ENCODE measurements at places on chromosomes 5 and 9.

DNA sequence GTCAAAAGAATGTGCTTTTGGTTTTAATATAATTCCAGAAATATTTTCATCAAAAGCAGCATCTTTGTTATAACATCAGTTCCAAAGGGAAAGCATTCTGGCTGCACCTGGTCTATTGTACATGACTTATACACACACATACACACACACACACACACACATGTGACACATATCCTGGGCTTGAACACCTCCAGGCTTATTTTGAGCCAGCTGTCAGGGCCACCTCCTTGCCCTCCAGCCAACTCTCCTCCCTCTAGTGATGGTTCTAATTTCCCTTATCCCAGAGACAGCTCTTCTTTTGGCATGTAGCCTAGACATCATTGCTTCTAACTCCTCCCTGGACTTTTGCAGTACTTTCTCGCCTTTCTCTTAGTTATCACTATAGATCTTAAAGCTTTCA, 115.0 kb downstream of the PIK3R1 start:
- no peak for DNase-seq

DNA sequence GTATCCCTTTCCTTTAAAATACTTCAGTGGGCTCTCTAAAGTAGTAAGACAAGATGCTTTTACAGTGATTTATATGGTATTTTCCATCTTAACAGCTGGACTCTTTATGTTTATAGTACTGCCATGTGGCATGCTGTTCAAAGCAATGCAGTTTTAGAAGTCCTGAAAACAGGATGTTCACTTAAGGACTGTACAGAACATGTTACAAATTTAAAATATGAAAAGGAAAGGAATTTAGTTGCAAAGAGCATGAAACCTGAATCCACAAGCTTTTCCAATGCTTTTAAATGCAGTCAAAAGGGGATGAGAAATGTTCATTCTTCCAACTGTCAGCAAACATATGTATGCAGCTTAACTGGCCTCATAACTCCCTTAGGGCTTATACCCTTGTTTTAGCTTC, 580.2 kb downstream of the EFNA5 start:
- no peak for DNase-seq

GRCh38 chr9:76944011-76944410, 38.1 kb upstream of the PRUNE2 start:
- DNase-seq = no peak

DNA sequence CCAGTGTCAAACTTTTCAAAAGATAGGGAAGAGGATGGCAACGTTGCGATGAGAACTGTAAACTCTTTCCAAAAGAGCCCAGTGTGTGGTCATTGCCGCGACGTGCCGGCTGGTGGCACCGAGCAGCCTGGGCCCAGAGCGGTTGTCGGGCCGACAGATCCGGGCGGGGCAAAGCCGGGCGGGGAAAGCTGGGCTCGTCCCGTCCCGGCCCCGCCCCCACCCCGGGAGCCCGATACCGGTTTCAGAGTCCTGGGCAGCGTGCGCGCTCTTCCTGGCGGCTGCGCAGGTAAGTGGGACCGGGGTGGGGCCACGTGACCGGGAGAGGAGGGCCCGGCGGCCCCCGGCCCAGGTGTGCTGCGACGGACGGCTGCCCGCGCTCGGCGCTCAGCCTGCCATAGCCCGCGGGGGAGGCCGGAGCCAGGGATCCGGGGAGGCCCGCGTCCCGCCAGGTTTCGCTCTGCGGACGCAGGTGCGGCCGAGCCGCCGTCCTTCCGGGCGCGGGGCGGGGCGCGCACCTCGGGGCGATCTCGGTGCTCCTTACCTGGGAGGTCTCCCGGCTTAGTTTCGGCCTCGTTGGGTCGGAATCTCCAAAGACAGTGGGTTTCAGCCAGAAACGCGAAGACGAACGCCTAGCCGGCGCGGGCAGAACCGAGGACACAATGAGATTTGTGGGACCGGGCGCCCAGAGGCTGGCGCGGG, at the start of gene MARVELD2:
Gene MARVELD2 (plus strand): TSS at position 232 of the 699 bp plus-strand sequence. CDS start 4,270 bp downstream, outside the sequence.
- peak; percentile 60 for DNase-seq

DNA sequence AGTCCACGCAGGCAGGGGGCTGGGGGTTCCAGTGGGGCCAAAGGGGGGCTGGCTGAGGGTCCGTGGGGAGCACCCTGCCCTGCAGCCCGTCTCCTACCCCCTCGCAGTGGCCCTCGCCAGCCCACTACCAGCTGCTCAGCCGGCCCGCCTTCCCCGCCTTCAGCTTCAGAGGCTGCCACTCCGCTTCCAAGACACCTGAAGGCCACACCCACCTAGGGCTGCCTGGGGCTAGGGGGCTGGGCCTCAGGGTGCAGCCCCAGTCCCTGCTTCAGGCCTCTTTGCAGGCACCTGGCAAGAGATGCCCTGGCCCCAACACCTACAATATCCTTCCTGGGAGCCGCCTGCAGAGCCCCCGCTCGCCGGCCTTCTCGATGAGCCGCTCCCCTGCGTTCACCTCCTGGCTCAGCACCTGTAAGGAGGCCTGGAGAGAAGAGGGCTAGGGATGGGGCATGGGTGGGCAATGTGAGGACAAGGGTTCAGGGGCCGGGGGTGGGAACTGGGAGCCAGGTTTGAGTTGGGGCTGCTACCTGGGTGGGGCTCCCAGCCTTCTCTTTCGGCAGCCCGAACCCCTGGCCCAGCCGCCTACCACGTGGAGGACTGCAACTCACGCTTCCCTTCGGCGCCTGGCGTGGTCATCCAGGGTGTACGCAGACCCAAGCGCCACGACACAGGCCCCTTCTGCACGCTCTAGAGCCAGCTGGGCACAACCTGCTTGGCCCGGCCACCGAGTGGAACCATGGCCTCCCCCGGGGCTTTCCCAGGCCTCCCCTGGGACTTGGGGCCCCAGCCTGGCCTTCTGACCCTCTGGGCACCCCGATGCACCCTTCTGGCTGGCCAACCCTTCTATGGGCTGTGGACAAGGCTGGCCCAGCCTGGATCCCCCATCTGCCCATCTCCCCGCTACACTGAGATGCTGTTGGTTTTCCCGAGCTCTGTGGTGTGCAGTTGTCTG, 1.7 kb downstream of the STPG3 start:
- no peak for DNase-seq

DNA sequence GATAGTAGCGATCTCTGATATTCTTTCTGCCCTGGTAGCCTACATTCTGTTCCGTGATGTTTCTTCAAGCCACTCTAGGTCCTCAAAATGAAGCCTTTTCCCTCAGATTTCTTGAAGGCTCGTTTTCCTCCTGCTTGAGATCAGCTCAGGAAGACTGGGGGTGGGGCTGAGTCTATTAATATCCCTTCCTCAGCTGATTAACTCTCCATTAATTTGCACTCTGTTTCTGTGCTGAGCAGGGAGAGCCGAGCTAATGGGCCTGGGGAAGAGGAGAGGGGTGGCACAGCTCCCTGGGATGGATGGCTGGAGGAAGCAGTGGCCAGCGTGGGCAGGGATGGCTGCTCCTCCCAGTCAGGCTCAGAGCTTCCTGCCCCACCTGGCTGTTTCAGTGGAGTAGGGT, 93.3 kb downstream of the PPARGC1B start:
- no peak for DNase-seq

- DNase-seq = peak; percentile 38
Measured at GRCh38 chr9:99778308-99778707, 43.4 kb upstream of the NR4A3 start.

DNA sequence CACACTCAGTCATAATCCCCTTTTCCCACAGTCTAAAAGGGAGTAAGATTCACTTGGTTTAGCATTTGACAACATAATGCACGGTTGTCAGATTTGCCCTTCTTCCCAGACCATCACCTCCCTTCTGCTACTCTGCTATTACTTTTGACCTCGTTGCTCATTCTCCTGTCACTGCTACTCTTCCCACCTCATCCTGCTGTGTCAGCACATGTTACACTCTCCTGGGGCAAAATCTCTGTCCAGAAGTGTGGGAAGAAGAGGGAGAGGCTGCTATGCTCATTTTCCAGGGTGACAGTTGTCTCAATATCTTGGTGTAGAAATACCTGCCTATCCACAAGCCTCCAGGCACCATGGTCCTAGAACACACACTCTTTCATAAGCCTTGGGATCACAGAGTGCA, 449.9 kb upstream of the PIK3R1 start:
- DNase-seq = no peak

DNA sequence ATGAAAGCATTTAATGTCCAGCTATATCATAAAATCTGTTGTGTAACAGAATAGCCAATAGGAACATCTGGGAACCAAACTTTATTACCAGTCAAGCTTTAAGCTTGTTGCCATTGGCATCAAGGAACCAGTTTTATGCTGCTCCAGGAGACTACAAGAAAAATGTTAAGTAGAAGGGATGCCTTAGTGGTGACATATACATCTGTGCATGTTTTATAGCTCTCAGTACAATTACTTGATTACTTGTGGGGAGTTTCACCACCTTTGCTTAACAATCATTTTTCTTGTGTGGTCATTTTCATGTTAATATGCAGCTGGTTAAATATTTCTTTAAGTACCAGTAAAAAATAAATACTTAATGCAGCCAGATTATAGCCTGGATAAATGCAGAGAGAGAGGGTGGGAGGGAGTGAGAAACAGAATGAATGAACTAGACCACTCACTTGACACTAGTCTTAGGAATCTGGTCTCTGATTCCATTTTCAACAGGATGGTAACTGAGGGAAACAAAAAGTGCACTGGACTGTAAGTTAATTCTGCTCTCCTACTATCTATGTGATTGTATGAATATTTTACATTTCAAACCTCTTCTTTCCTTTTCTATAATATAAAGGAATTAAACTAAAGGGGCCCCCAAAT, 35.7 kb upstream of the LURAP1L start:
- no peak for DNase-seq

DNA sequence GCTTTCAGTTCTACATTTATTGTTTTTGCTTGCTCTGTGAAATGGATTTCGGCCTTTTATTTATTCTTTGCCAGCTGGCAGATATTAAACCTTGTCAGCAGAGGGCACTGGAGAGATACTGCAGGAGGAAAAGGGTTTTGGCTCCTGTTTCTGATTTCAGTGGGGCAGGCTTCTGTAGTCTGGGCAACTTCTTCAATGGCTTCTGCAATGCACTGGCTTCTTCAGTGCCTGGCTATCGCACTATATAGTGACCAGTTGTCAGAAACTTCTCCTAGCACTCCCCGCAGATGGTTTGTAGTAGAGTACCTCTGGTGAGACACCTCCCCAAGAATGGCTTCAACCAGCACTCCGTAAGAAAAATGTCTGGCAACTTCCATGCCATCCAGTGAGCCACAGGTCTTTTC, 3.2 kb upstream of the NFX1 start:
- peak; percentile 73 for DNase-seq

GRCh38 chr5:140246378-140247122, 56.4 kb downstream of the PFDN1 start:
- DNase-seq = no peak

- no peak for DNase-seq
Measured at GRCh38 chr5:7857926-7858632, 7.1 kb upstream of the CFAP90 start.

GRCh38 chr5:68196876-68197275, 18.7 kb upstream of the PIK3R1 start:
- peak; percentile 94 for DNase-seq

DNA sequence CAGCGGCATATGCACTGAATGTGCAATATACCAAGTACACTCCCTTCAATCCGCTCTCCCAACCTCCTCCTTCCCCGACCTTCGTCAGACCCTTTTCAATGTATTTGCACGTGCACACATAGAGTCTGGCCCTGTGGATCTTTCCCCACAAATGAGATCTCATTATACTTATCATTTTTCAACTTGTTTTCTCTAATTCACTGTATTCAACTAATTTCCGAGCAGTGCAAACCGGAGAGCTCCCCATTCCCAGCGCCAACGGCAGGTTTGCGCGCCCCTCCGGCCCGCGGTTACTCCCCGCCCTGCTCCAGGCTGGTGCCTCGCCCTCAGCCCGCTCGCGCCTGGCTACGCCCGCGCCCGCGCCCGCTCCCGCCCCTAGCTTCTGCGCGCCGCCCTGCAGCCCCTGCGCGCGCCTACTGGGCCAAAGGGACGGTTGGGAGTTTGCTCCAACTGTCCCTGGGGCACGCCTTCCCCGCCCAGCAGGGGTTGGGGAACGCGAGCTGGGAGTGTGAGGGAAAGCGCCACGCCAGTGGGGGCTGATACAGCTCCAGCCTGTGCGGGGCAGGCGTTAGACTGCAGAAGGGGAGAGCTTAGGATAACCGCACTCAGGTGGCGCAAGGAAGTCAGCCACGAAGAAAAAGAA, 3.3 kb upstream of the CDC20B start:
- peak; percentile 24 for DNase-seq

DNA sequence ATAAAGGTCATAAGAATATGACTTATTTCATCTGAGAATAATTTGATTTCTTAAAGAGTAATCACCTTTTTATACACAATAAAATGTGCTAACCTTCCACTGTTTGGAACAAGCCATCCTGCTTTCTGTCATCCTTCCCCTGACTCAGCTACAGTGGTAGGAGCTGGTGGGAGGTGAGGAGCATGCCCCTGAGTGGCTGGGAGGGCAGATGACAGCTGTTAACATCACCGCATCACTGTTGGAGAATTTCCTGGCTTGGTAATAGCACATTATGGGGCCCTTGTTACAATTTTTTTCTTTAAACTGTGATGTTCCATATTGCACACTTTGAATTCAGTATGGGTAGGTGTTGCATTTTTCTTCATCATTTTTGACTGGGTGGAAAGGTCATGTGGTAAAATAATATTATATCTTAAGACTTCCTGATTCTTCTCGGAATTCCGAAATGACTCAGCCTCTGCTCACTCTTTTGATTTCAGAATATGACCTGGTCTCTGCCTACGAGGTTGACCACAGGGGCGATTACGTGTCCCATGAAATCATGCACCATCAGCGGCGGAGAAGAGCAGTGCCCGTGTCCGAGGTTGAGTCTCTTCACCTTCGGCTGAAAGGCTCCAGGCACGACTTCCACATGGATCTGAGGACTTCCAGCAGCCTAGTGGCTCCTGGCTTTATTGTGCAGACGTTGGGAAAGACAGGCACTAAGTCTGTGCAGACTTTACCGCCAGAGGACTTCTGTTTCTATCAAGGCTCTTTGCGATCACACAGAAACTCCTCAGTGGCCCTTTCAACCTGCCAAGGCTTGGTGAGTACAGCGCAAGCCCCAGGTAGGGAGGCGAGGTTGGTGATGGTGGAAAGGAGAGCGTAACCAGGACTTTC, 5.8 kb downstream of the ADAMTS16 start:
- no peak for DNase-seq

Data from inflammatory macrophage treated with lipopolysaccharide for 4 hours (primary cell).